ENCODE measurements at places on chromosomes 7 and 10.

GRCh38 chr10:30359373-30360206 is 10.5 kb upstream of the MTPAP start:
- peak; percentile 41 for DNase-seq

DNA sequence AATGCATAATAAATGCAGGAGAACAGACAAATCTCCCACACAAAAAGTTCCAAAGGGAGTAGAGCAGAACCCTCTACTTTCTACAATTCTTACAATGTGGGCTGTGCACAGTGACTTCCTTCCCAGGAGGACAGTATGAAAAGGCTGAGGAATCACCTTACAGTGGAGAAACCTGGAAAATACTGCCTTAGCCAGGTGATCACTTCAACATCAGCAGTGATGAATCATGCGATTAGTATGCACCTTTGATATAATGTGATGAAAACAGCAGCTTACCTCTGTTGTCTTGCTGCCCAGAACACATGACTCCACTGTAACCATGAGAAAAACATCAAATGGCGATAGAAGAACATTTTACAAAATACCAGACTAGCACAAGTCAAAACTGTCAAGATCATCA is 329.7 kb upstream of the POM121L12 start:
- DNase-seq, result no peak

DNA sequence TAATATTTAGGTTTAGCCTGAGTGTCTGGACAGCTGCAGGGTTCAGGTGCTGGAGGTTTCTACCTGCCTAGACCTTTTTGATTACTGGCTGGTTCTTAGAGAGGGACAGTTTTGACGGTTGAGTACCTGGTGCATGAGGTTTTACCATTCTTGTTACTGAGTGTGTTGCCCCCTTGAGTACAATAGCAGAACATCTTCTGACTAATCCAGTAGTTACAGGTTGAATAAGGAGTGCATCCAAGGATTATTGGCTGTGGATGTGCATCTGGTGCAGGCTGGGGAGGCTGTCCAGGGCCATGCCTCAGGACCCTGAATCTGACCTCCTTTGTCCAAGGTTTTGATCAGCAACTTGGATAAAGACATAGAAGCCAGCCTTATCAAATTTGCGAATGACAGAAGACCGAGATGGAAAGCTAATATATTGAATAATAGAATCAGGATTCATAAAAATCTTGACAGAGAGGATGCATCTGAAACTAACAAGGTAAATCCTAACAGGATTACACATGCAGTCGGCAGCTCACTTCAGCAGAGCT is 23.1 kb downstream of the PLPP4 start:
- no peak for DNase-seq

- no peak for DNase-seq
Measured at GRCh38 chr10:14611968-14612693, 162.6 kb downstream of the FAM107B start.

- no peak for DNase-seq
Measured at GRCh38 chr10:81704596-81704995, 170.4 kb upstream of the NRG3 start.

DNA sequence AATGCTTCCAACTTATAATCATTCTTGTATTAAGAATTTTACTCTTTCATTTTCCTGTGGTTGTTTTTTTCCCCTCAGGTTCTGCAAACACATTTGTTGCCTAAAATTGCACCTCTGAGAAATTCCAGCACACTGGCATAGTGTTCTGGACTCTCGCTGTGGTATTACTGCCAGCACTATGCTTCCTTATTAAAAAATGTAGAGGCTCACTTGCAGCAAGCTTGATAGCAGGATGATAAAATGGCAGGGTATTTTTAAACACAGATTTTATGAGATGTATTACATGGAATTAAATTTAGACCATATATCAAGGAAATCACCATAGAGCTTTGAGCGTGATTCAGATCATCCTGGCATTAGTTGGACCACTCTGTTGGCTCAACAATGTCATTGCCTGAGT is 416.7 kb upstream of the AKR1E2 start:
- no peak for DNase-seq

GRCh38 chr10:36182179-36182566 is 540.1 kb upstream of the FZD8 start:
- DNase-seq, result no peak

DNA sequence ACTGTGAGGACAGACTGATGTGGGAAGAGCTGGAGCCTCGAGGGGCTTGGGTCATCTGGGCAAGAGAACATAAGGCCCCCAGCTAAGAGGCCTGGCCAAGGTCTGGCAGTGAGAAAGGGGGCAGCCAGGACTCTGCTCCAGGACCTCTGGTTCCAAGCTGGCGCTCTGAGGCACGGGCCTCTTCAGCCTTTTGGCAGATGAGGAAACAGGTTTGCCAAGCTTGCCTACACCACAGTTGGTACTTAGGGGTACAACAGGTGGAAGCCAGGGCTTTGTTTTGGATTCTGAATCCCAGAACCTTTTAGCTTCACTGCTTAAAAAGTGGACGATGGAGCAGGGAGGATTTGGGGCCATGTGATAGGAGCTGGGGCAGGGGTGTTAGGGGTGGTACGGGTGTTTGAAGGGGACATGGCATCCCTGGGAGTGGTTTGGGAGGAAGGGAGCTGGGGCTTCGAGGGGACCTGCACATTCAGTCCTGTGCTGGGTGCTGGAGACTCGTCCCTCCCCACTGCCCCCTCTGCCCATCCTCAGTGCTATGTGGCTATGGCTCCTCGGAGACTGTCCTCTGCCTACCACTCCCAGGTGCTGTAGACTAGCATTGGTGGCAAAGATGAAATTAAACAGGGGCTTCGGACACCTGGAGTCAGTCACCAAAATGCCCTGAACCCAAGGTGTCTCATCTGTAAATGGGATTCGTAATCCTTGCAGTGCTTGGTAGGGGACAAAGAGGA is 30.3 kb downstream of the ZNF775 start:
- DNase-seq, result no peak

- no peak for DNase-seq
Measured at GRCh38 chr10:104574838-104575237, 66.3 kb upstream of the SORCS3 start.

GRCh38 chr10:59682986-59683937 is 26.4 kb downstream of the SLC16A9 start:
- no peak for DNase-seq

GRCh38 chr10:5448333-5449001 is 36.1 kb downstream of the NET1 start:
- no peak for DNase-seq

DNA sequence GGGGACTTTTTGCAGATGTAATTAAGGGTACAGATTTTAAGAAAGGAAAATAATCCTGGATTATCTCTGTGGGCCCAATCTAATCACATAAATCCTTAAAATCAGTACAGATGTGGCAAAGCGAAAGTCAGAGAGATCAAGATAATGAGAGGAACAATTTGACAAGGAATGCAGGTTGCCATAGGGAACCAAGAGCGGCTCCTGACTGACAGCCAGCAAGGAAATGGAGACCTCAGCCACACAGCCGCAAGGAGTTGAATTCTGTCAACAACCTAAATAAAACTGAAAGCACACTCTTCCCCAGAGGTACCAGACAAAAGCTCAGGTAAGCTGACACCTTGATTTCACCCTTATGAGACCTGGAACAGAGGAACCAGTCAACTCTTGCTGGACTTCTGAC is 3.4 kb upstream of the PNPLA8 start:
- DNase-seq, result no peak

DNA sequence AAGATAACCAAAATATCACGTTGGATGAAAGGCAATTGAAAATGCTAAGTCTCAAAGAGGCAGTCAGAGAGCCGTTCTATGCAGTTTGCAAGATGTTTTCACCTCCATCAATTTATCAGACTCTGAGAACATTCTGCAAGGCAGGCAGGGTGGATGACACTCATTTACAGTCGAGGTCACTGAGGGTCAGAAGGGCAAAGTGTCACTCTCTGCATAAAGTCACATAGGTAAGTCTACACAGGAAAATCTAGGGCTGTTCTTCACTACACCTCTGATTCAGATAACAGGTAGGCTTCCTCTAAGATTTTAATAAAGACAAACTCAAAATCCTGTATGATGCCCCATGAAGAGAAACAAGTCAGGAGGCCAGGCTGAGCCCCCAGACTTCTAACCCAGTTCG is 1.4 kb upstream of the PLEKHA1 start:
- no peak for DNase-seq

GRCh38 chr10:106502641-106503040 is 661.9 kb downstream of the SORCS1 start:
- no peak for DNase-seq

GRCh38 chr10:104323760-104324201 is 14.5 kb downstream of the ITPRIP start:
- DNase-seq, result peak; percentile 1

DNA sequence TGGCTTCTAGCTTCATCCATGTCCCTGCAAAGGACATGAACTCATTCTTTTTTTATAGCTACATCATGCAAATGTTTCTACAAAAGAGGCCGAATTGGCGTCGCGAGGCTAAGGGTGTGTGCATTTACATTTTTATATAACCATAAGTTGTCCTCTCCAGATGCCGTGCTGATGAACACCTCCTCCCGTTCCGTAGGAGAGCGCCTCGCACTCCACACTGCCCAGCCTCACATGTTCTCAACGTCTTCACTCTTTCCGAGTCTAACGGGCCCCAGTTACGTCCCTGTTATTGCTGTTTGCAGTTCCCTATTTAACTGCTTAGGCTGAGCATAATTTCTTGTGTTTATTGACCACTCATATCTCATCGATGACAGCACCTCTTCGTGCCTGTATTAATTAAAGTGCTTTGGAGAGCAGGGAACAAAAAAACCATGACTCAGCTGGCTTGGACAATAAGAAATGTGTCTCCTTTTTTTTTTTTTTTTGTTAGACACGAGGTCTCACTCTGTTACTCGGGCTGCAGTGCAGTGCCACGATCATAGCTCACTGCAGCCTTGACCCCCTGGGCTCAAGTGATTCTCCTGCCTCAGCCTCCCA is 113.5 kb upstream of the SDK1 start:
- DNase-seq, result no peak

GRCh38 chr7:123712619-123713018 is 36.2 kb downstream of the WASL start:
- peak; percentile 73 for DNase-seq

- no peak for DNase-seq
Measured at GRCh38 chr10:47381103-47381395, 3.0 kb downstream of the ZNF488 start.

DNA sequence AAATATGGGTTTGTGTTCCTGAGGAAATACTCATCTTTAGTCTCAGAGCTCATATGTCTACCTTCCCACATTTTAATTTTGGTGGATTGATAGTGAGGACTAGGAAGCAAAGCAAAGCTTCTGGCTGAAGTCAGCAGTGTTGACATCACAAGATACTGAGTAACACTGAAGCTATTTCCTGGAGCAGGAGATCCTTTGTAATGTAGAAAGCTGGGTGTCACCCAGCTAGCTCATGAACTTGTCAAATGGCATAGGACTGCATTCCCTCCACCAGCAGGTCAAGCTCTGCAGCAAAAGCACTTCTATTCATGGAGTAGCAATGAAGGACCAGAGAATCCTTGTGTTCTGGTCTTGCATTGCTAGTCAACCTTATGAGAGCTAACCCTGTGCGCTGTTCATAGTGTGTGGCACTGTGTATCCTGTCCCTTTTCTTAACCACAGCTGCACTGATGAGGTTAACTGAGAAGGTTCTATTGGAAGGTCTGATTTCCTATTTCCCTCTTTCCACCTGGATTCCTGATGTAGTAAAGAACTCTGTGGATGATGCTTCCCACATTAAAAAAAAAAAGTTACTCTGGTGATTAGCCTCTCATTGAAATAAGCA is 94.8 kb upstream of the ZNF804B start:
- DNase-seq, result no peak

DNA sequence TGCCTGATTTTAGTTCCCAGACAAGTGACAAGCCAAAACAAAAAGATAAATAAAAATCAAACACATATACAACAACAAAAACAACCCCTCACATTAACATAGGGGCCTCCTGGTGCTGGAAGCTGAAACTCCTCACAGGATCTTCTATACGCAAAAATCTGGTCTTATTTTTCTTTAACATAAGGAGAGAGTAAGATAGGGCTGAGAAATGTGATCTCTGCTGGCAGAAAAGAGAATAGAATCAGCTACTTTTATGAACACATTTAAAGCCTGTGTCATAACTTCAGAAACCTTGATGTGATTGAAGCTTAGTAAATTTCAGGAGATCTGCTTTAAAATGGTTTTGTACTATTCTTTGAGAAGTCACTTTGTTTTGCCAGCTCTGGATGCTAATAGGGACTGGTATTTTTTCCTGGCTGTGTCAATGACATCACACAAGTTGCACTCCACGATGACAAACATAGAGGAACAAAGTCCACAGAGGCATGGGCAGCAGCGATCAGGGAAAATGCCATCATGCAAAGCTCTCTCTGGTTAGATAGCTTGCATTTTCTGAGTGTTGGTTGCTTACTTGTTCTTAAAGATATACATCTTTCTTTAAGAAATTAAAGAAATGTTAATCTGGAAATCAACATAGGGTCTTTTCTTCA is 176.6 kb upstream of the SP4 start:
- DNase-seq, result no peak

DNA sequence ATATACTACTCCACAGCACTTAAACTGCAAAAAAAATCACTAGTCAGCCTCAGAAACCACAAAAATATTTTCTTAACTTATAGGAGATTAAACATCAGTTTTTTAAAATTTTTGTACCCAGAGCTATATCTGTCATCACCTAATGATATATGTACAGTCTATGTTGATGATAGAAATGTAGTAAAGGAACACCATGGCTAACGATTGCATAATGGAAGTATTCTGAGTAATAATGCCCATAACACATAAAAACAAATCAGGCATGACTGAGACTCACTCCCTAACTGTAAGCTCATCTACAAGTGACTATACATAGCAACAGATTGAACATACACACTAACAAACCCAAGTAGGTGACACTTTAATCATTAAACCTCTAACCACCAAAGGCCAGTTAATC is 51.3 kb downstream of the TSPAN12 start:
- DNase-seq, result peak; percentile 71

GRCh38 chr10:17344206-17344605 is 110.2 kb downstream of the ST8SIA6 start:
- DNase-seq, result peak; percentile 18

DNA sequence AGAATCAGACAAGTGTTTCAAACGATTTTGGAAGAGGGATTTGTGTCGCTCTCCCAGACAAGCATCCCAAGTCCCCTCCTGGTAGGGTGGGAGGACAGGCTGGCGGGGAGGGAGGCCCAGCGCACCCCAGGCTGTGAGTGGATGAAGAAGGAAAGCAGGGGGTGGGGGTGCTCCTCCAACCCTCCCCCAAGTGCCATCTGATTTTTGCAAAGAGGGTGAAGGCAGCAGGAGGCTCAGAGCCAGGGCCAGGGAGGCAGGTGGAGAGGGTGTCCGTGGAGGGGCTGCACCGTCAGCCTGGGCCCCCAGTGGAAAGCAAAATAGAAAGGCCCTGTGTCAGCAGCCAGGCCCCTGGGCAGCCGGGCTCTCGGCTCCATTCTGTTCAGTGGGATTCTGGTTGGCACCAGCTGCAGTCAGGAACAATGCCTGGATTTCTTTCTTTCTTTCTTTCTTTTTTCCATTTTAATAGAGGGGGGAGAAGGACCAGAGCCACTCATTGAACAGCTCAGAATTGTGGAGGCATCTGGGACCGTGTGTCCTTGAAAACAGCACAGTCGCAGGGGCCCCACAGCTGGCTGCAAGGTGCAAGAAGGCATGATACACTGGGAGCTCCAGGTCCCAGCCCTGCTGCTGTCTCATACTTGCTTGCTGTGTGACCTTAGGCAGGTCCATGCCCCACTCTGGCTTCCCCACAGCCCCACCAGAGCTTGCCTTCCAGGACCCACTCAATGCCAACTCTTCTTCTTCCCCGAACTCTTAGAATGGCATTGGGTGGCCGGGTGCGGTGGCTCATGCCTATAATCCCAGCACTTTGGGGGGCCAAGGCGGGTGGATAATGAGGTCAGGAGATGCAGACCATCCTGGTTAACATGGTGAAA is 7.1 kb upstream of the ZMIZ1 start:
- no peak for DNase-seq
